ENCODE measurements at places on chromosomes 4 and X.

- DNase-seq: no peak
Measured at GRCh38 chrX:46327566-46328115, 217.6 kb downstream of the ZNF674 start.

GRCh38 chr4:86346320-86346719 is 13.5 kb downstream of the MAPK10 start:
- DNase-seq: no peak

DNA sequence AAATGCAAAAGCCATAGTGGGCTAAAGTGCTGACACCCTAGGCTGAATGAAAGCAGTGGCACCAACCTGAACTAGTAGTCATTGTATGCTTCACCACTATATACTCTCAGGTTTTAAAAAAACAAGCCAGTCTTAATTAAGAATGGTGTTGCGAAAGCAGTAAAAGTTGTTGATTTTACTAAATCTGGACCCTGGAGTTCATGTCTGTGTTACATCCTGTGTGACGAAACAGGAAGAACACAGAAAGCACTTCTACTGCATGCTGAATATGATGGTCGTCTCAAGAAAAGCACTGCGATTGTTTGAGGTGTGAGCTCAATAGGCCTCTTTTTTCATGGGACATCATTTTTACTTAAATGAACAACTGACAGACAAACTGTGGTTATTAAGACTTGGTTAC is 24.2 kb upstream of the GDPD2 start:
- no peak for DNase-seq

GRCh38 chr4:123359449-123360315 is 36.9 kb upstream of the SPRY1 start:
- peak; percentile 52 for DNase-seq

GRCh38 chr4:105594099-105595010 is 41.9 kb downstream of the ARHGEF38 start:
- DNase-seq: no peak

- DNase-seq: no peak
Measured at GRCh38 chrX:19602866-19603622, 87.7 kb upstream of the MAP3K15 start.

- peak; percentile 31 for DNase-seq
Measured at GRCh38 chr4:73718375-73719373, 21.7 kb upstream of the CXCL8 start.

GRCh38 chr4:98663226-98664006 is 5.0 kb upstream of the TSPAN5 start:
- no peak for DNase-seq

DNA sequence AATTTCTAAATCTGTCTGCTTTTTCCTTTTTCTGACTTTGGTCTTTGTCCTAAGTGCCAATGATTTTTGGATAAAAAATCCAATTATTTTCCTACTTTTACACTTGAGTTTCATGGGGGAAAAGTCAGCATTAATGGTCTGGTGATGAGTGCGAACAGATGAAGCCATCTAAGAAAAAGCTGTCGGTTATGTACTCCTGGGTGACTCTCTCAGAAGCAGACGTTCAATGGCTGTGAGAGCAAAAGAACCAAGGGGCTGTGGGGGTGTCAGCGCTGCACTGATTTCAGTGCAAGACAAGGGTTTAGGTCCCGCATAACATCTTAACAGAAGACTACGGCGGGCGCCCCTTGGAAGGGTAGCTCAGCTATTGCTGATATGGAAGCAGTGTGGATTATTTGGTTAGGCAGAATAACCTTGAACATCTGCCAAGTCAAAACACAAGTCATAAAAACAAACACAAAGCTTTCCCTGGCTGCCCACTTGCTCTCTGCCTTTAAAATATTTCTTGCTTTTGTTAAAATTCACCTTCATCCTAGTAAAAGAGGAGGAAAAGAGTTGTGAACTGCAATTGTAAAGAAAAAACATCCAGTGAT is 240.5 kb downstream of the MAML3 start:
- no peak for DNase-seq

DNA sequence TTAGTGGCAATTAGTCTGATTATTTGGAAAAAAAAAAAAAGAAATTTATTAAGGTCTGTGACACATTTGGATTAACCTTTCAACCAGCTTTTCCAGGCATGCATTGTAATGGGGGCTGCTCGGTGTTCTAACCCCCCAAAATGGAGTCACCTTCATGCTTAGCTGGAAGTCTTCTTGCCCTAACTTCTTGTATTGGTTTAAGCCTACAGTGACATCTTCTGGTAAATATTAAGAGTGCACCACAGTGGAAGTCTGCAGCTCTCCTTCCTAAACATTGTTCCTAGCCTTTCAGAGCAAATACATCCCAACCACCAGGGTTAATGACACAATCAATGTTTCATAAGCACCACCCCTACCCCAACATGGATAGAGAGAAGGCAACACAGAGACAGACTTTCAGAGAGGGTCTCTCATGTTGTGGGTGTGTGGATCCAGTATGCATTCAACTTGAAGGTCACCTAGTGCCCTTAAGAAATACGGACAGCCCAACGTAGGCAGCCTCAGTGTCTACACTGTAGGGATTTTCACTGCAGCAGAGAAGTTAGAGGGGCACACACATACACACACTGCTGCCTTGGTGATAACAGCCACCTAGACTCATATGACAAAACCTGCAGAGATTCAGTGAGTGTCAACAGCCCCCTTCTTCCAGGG is 142.9 kb upstream of the MBNL3 start:
- DNase-seq: peak; percentile 57

- DNase-seq: no peak
Measured at GRCh38 chrX:24870143-24870542, 145.6 kb downstream of the ARX start.

DNA sequence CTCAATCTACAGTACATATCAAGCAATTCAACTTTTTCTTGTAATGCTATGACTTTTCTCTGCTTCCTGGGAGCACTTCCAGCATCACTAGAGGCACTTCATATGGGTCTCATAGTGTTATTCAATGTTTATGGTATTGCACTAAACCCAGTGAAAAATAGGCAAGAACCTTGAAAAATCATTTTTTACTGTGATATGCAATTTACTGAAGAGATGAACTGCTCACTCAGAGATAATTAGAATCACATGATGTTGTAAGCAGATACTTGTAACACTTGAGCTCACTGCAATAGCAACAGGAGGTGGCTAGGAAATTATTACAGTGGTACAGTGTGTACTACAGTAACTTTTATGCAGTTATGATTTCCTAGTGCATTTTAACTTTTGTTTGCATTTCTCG is 93.3 kb downstream of the RASGEF1B start:
- no peak for DNase-seq

DNA sequence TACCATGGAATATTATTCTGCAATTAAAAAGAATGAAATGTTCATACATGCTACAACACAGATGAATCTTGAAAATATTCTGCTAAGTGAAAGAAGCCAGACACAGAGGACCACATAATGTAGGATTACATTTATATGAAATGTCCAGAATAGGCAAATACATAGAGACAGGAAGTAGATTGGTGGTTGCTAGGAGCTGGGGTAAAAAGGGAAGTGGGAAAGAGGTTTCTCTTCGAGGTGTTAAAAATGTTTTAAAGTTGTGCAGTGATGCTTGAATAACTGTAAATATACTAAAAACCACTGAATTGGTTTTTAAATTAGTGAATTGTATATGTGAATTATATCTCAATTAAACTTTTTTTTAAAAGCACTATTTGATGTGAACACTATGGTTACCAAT is 3.6 kb upstream of the NXT2 start:
- DNase-seq: peak; percentile 8

Measured in OCI-M1 (cell line).